ENCODE measurements at places on chromosomes 7 and 10. TPM values are rescaled to one million over a fixed set of nuclear protein-coding genes. Genes with fewer than 3 reads are reported as not detected.
A peak's percentile ranks its signal among the peaks of the same experiment; 100 is the strongest.

GARIN1A gene
- total RNA-seq: 0.18 TPM

PLPP4 gene
- 0.28 TPM for total RNA-seq

NRG3 gene
- not detected for total RNA-seq

CLDN15 gene
- 0.56 TPM for total RNA-seq

GRCh38 chr7:87507446-87507845 lies 32.0 kb upstream of the ABCB4 start:
- no peak for DNase-seq

DNA sequence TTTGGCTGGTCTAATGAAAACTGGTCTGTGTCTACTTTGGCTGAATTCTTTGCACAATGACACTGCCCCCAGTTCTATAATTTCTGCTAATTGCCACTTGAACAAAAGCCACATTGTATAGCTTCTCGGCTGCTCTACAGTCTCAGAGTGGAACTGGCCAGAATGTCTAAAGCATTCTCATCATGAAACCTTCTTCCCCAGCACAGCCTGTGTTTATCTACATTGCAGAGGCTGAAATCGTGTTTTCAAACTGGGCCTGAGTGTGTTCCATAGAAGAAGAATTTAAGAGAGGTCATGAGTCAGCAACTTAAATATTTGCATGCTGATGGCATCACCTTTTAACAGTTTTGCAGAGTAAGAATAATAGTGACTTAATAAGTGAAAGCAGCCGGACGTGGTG lies 177.2 kb downstream of the BUB3 start:
- DNase-seq: peak; percentile 0

DNA sequence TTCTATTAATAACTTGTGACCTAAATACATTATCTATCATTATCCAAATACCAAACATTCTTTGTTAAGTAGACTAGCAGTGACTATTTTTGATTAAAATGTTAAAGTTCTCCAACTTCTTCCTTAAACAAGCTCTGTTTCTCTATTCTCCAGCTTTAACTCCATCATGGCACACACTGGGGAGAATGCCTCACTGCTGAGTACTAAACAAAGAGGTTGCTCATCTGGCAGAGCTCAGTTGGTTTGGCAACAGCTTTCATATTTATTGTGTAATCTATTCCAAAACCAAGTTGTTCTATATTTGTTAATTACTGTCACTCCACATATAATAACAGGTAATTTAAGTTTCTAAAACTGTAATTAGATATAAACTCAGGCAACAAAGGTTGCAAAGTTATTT lies 89.6 kb downstream of the USP6NL start:
- DNase-seq: peak; percentile 58

DNA sequence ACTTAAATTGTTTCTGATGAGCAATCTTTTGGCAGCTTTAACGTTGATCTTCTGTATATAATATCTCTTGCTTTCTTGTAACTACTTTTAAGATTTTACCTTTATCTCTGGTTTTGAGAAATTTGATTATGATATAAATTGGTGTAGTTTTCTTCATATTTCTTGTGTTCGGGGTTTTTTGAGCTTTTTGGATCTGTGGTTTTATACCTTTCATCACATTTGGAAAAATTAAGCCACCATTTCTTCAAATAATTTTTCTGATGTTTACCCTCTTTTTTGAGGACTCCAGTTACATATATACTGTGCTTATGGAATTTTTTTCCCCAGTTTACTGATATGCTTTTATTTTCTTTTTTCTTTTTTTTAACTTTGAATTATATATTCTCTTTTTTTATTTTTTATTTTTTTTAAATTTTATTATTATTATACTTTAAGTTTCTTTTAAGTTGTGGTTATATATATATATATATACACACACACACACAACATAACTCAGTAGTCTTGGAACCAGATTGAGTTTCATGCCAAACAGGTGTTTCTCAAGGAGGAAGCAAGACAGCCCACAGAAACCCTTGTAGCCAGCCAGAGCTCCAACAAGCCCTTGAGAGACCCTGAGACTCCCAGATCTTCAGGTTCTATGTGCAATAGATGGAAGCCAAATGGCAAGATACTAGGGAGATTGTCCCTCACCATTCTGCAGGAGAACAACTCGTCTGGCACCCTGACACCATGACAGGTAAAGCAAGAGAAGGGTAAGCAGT lies 27.5 kb upstream of the NME8 start:
- DNase-seq: no peak

- peak; percentile 8 for DNase-seq
Observed at GRCh38 chr7:43431020-43431595, 151.8 kb upstream of the STK17A start.

GRCh38 chr10:80504158-80504811 lies 33.4 kb upstream of the SH2D4B start:
- no peak for DNase-seq

DNA sequence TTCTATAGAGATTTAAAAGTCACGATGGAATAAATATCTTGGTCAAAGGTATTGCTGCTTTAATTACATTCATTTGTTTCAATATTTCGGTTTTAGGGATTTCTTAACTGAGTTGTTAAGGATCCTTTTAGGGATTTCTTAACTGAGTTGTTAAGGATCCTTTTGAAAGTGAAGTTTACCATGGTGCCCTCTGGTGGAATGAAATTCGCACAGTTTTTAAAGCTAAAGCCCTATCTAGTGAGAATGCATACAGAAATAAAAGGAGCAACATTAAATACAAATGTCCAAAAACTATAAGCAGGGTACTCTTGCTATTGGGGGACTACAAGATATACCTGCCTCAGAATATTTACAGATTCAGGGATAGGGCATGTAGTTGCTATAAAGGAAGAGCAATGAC lies 193.7 kb downstream of the RNLS start:
- peak; percentile 73 for DNase-seq

GRCh38 chr7:102916881-102917280 lies 4.1 kb downstream of the LRRC17 start:
- peak; percentile 73 for DNase-seq

DNA sequence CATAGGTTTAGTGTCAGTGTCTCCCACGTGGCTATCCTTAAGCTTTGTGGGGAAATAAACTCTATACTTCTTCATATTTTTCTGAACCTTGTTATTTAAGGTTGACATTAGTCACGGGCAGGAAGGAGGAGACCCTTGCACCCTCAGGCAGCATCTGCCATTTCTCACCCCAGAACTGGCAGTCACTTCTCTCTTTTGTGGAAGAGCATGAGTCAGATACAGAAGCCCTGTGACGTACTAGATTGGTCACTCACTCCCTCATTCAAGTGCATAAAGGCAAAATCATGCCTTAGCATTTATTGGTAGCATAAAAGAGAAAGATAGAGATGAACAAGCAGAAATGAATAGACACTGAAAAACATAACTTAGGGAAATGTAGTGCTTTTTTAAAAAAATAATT lies 206.0 kb upstream of the MDFIC start:
- DNase-seq: peak; percentile 61

GRCh38 chr10:58291538-58292174 lies 22.7 kb downstream of the CISD1 start:
- peak; percentile 71 for DNase-seq

Data from IMR-90 (cell line).